Tongue (tissue), 3 donors: ENCODE measurements at places on chromosomes 3 and 15. TPM values are rescaled to one million over a fixed set of nuclear protein-coding genes. Genes with fewer than 3 reads are reported as not detected.

The PPCDC gene
- 9.9 TPM for total RNA-seq

The MESP2 gene
- total RNA-seq: not detected

The LMAN1L gene
- total RNA-seq: not detected

The TIMP4 gene
- total RNA-seq: 1.1 TPM

The SYNPR gene
- total RNA-seq: not detected

The GPR27 gene
- 5.1 TPM for total RNA-seq

The MB21D2 gene
- total RNA-seq: 12.7 TPM

The SPINK8 gene
- not detected for total RNA-seq

The TJP1 gene
- 76.2 TPM for total RNA-seq

The GOLGA8T gene
- not detected for total RNA-seq

The POTEB2 gene
- total RNA-seq: not detected

The TRPC1 gene
- 28.9 TPM for total RNA-seq
